ENCODE measurements at places on chromosomes 4 and X. TPM values are rescaled to one million over a fixed set of nuclear protein-coding genes. Genes with fewer than 3 reads are reported as not detected.

The RIBC1 gene
- 0.26 TPM for polyA plus RNA-seq

The PALLD gene
- 159 TPM for polyA plus RNA-seq

The MID1 gene
- 42.0 TPM for polyA plus RNA-seq

The EGF gene
- polyA plus RNA-seq, result 0.14 TPM

GRCh38 chr4:173522160-173522950 is 7.7 kb downstream of the HAND2 start:
- peak; percentile 59 for DNase-seq

- peak; percentile 7 for DNase-seq
Measured at GRCh38 chr4:147060151-147060931, 114.7 kb upstream of the TTC29 start.

GRCh38 chrX:44306356-44306755 is 37.1 kb downstream of the EFHC2 start:
- DNase-seq, result peak; percentile 0

DNA sequence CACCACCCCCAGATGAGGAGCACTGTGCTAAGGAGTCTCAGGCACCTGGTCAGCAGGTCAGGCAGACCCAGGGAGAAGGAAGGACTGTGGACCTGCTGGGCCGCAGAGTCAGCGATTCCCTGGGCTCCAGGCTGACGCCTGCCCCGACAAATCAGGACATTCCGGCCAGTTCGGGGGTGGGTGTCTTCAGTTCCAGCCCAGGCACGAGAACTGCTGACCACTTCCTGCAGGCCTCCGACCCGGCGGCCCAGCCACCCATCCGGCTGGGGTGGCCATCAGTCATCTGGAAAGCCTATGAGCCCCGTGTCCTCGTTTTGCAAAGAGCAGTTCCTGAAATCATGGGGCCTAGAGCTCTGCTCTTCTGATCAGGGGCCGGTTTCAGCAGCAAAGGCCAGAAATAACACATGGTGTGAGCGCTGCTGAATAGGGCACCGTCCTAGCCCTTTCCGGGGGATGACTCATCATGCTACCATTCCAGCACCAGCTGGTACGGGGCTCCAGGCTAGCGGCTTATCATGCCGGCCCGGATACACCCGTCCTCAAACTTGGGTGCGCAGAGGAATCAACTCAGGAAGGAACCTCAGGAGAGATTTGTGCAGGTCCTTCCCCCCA is 7.8 kb upstream of the SH3TC1 start:
- no peak for DNase-seq

DNA sequence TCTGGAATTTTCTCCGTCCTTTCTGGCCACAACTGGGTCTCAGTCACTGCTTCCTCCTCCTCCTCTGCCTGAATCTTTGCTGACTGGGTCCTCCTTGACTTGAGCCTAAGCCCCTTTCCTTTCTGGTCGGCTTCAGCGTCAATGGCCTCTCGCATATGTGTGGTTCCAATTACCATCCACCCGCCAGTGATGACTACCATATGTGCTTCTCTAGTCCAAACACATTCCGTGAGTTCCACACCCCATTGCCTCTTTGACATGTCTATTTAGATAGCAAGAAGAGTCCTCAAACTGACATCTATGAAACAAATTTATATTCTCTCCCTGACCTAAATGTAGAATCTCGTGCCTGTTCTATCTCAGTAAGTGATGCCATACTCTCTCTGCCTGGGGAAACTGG is 19.8 kb downstream of the MXRA5 start:
- peak; percentile 26 for DNase-seq

DNA sequence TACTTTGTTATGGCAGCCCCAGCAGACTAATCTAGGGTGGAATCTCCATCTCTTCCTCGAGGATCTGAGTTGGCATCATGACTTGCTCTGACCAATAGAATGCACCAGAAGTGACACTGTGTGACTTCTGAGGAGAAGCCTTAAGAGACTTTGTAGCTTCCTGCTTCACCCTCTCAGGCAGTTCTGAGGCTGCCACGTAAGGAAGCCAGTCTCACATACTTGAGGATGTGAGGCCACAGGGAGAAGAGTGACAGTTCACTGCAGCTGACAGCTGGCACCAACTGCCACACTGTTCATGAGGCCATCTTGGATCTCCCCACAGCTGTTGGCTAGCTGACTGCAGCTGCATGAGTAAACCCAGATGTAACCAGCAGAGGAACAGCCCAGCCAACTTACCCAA is 29.3 kb upstream of the BCOR start:
- DNase-seq, result no peak

DNA sequence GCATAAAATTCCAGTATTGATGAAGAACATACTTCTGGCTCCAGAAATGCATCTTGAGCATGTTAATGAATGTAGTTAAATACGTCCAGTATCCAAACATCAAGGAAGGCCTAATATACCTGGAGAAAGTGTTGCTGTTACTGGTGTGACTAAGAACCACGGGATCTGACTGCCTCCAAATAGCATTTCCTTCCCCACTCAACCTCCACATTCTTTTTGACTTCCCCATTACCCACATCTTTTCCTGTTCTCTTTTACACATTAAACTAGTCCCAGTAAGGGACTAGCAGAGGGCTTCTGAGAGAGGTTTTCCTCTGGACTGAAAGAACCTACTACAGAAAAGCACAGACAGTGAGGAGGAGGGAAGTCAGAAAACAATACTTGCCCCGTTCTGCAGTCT is 482.8 kb upstream of the HTR2C start:
- no peak for DNase-seq

DNA sequence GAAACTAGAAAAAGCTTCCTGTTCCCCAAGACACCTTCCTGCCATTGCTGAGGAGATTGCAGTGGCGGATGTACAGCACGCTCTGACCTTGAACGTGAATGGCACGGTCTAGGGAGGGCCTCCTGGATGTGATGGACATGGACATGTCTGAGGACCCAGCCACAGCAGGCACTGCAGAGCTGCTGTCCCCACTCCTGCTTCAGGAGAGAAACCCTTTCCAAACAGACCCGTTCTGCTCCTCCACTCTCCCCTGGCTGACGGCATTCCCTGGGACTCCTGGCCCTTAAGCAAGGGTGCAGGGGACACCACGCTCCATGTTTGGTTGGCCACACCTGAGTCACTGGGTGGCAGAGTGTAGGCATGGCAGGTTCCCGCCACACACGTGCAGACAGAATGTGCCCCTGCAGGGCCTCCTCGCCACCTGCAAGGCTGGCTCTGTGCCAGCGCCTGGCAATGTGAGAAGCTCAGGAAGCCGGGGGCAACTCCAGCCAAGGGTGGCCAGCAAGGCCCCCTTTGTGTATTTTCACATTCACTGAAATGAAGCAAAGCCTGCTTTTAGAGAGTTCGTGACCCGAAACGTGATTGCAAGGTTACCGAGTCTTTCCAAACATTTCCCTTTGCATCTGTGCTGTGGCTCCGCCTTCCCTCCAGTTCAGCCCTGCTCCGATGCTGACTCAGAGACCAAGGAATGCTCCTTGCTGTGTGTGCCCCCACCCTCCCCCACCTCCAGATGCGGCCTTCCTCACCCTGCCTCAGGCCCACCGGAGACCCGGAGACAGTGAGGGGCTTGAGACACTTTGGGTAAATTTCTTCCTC is 46.1 kb downstream of the HTRA3 start:
- peak; percentile 63 for DNase-seq

- DNase-seq, result no peak
Measured at GRCh38 chr4:90904021-90904420, 776.8 kb downstream of the CCSER1 start.

- no peak for DNase-seq
Measured at GRCh38 chrX:75115707-75116413, 40.2 kb downstream of the ABCB7 start.

DNA sequence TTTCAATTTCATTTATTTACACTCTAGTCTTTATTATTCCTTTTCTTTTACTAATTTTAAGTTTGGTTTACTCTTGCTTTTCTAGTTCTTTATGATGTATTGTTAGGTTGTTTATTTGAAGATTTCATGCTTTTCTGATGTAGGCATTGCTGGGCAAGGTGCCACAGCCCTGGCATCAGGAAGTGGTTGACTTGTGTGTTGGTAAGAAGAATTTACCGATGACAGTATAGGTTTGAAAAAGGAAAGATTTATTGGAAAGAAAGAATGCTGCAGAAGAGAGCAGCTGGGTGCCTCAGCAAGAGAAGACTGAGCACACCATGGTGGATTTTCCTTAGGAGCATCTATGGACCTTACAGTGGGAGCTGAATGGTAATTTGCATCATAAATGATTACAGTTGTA is 153.2 kb downstream of the KLF8 start:
- DNase-seq, result no peak

- DNase-seq, result no peak
Measured at GRCh38 chr4:48699475-48699874, 80.6 kb downstream of the FRYL start.
